Stimulated activated CD8-positive, alpha-beta memory T cell treated with anti-CD3 and anti-CD28 coated beads, Interleukin-7, amount 100 ng/mL, for 1 hour (primary cell): ENCODE measurements at places on chromosomes 4 and X.

GRCh38 chr4:19743115-19743638 lies 508.5 kb upstream of the SLIT2 start:
- DNase-seq = no peak

GRCh38 chr4:17934286-17934685 lies 87.3 kb downstream of the LCORL start:
- DNase-seq = no peak

DNA sequence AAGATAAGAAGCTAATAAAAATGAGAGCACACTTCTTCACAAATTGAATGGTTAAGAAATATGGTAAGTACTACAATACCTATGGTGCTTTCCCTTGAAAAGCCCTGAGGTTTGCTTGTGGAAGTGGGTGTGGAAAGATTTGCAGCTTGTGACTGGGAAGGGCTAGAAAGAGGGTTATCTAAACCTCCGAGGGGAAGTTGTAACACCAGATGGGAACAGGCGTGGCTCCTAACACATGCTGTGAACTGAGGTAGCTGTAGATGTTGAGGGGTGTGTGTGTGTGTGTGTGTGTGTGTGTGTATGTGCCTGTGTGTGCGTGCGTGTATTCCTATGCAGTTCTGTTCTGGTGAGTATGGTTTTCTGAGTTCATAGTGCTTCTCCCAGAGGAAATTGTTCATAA lies 21.5 kb downstream of the FRMPD4 start:
- DNase-seq = no peak

DNA sequence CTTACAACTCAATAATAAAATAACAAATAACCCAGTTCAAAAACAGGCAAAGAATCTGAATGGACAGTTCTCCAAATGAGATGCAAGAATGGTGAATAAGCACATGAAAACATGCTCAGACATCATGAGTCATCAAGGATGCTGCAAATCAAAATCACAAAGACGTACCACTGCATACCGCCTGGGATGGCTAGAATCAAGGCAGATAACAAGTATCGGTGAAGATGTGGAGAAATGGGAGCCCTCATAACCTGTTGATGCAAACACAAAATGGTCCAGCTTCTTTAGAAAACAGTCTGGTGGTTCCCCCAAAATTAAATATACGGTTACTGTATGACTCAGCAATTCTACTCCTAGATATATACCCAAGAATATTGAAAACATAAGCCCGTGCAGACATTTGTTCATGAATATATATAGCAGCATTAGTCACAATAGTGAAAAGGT lies 32.5 kb downstream of the AKAP4 start:
- DNase-seq = no peak

GRCh38 chrX:68433155-68433980 lies at the start of gene OPHN1:
Gene OPHN1 (minus strand): TSS chrX:68433495. CDS start chrX:68433020, 475 bp downstream.
- no peak for DNase-seq

- no peak for DNase-seq
Observed at GRCh38 chrX:47854474-47854873, 17.8 kb downstream of the ZNF81 start.

DNA sequence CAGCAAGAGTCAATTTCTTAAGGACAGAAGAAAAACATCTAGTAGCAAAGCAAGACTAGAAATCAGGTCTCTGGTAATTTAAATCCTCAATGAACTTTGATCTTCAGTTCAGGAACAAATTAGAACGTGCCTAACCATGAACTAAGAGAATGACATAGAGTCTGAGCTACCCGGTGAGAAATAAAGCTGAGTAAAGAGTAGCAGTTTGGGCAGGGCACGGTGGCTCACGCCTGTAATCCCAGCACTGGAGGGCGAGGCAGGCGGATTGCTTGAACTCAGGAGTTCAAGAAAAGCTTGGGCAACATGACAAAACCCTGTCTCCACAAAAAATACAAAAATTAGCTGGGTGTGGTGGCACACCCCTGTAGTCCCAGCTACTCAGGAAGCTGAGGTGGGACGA lies 37.7 kb downstream of the ACE2 start:
- no peak for DNase-seq

DNA sequence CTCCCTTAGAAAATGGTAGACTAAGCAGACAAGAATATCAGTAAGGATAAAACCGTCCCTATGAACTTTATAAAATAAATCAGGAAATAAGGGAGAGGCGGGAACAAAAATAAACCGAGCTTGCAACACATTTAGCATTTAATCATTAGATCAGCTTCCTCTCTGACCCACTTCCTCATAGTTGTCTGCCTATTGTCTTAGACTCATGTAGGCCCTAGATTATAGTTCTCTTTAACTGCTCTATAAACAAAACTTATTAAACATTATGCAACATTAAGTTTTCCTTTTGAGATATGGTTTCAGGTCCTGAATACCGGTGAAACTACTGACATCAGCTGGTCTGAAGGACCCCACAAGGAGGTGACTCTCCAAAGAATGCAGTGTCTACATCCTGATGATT lies 15.8 kb upstream of the SRD5A3 start:
- DNase-seq = no peak

DNA sequence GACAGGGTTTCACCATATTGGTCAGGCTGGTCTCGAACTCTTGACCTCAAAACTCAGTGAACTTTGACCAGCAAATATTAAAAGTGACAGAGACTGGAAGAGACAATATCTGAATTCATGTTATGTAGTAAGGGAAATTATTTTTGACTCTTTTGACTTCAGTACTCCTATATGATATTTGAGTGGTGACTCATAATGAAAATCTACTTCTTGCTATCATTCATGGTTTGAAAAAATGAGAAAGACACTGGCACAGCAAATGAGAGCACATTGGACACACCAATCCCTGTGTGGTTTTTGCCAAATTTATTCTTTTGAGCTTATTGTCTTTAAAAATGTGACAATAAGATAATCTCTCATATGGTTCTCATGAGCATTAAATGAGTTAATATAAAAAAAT lies 109.4 kb downstream of the GPM6A start:
- no peak for DNase-seq

GRCh38 chrX:31199840-31200114 lies 127.9 kb upstream of the FTHL17 start:
- DNase-seq = no peak

- DNase-seq = no peak
Observed at GRCh38 chrX:17597327-17597726, 140.0 kb upstream of the SCML1 start.

DNA sequence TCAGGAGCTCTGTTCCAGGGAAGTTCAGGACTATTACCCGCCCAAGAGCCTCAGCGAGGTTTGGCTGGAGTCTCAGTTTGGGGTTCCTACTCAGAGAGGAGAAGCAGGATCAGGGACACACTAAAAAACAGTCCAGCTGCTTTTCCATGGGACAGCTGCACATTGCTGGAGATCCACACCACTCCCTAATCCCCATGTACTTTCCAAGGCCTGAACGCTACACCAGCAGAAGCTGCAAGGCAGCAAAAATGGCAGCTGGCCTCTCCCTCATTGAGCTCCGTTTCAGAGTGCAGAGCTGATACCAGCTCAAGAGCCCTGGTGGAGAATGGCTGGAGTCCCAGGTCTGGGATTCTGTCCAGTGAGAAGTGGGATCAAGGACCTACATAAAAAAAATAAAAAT lies 551.2 kb upstream of the PABPC5 start:
- no peak for DNase-seq

DNA sequence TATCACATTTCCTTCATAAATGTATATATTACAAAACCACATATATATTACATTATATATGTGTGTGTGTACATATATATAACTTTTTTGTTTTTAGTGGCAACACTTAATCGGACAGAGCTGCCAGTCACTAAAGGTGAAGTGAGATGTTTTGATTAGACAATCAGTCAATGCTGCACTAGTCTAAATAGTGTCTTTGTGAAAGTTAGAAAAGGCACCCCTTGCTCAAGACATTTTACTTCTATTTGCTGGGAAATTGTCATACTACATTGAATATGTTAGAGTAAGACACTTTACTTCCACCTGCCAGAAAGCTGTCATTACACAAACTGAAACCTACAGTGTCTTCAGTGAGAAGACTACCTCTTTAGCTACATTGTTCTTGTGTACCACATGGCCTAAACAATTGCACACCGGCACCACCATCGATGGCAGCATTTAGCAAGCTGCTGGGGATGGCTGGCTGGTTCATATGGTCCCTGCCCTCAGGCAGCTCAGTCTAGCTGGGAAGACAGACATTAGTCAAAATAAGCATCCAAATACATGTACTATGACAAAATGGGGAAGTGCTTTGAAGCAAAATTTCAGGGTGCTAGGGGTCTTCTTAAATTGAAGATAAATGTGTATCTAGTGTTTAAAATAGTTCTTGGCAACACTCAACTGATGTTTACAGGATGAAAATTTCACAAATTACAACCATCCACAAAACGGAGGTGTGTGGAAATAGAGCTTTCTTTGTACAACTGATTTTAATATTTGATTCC lies 148.1 kb upstream of the GATB start:
- DNase-seq = no peak

DNA sequence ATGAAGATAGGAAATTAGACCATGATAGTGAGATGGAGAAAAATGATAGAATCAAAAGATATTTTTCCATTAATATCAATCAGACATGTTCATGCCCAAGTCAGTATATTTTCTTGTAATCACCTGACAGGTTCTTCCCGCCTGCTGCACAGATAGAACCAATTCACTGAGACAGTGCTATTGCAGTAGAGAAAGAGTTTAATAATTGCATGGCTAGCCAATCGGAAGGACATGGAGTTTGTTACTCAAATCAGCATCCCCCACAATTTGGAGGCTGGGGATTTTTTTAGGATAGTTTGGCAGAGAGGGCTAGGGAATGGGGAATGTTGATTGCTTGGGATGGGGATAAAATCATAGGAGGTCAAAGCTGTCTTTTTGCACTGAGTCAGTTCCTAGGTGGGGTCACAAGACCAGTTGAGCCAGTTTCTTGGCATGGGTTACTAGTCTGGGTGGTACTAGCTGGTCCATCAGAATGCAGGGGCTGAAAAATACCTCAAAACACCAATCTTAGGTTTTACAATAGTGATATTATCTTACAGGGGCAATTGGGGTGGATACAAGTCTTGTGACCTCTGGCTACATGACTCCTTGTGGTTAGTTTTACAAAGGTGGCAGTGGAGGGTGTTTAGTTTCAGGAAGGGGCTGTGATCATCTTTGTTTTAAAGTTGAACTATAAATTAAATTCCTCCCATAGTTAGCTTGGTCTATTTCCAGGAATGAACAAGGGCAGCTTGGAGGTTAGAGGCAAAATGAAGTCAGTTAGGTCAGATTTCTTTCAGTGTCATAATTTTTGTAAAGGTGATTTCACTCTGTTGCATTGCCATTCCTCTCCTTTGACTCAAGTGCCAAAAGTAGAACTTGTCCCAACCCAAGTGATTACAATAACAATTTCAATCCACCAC lies 100.3 kb upstream of the PDE5A start:
- no peak for DNase-seq

GRCh38 chr4:163621821-163622220 lies 127.3 kb downstream of the TMA16 start:
- no peak for DNase-seq

- DNase-seq = no peak
Observed at GRCh38 chr4:137707626-137708025, 175.3 kb upstream of the PCDH18 start.

DNA sequence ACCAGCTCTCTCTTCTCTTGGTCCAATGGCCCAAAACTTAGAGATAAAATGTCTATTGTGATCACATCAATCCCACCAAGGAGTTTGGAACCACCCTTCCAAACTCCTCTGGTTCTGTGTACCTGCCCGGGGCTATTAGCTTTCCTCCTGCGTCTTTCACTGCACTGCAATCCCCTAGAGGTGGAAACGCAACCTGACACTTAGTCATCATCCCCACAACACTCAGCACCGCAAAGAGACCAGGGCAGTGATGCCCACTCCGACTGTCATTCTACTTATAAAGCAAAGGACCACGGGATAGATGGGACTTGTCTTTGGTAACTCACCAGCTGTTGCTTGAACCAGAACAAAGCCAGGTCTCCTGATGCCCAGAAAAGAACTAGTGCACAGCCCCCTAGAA lies 22.0 kb downstream of the AFAP1 start:
- no peak for DNase-seq

DNA sequence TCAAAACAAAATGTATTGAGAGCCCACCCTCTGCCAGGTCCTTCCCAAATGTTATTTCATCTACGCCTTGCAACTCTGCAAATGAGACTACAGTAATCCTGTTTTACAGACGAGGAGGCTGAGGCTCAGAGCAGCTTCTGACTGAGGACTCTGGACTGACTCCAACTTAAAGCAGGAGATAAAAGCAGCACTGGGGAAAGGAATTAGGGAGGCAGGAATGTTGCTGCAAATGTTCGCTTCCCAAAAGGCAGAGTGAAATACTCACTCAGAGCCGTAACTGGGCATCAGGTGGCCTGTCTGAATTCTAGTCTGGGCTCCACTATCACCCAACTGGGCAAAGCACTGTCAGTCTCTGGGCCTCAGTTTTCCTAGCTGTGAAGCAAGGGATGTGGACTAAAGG lies 94.7 kb upstream of the SRD5A3 start:
- no peak for DNase-seq

DNA sequence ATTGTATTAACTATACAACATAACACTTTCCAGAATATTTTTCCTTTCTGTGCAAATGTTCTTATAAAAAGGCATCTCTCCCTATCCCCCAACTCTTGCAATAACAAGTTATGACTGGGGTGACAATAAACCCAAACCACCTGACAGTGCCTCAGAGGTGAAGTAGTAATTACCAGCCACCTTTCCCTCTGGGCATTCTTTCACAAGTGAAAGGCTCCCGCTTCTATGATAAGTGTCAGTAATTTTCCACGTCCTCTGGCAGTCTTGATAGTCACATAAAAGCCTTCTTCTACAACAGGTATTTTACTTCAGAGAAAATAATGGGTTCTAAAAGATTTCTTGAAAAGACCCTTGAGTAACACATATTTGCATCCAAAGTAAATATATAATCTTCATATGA lies 82.7 kb downstream of the MANBA start:
- no peak for DNase-seq

DNA sequence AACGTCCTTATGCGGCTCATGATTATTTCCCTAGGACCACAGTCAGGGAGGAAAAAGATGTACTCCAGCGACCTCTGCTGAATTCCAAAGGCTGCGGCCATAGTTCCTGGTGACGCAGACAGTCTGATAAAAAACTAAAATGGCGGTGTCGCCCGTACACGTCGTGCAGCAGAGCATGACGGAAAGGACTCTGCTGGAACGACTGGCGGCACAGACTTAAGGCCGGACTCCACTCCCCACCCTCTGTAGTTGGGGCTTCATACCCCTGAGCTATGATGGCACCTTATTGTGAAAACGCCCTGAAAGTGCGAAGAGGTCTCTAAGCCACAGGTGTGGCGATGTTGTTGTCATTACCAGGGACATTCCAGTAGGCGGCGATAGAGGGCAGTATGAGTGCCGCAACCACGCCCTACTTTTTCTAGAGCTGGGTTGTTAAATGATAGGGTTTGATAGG lies 90.0 kb upstream of the EDA2R start:
- peak; percentile 3 for DNase-seq

DNA sequence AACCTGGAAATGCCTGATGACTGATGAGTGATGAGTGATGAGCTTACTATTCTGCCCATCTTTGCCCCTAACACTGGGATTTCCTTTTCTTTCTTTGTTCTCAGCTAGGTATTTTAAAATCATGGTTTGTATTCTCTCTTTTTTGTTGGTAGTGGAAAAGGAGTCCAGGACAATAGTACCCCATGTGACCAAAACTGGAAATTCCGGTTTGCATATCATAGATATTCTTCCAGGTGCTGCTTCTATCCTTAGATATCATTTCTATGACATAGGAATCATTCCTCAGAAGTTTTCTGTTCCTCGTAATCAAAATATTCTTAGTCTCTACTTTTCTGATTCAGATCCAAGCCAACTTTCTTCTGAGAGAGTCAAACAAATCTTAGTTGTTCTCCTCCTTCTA lies 320.5 kb upstream of the TET2 start:
- DNase-seq = no peak

- no peak for DNase-seq
Observed at GRCh38 chrX:36950495-36951253, 57.5 kb upstream of the FAM47C start.
